Fibroblast of skin of abdomen (primary cell): ENCODE measurements at places on chromosomes 1 and 21.
A peak's percentile ranks its signal among the peaks of the same experiment; 100 is the strongest.

DNA sequence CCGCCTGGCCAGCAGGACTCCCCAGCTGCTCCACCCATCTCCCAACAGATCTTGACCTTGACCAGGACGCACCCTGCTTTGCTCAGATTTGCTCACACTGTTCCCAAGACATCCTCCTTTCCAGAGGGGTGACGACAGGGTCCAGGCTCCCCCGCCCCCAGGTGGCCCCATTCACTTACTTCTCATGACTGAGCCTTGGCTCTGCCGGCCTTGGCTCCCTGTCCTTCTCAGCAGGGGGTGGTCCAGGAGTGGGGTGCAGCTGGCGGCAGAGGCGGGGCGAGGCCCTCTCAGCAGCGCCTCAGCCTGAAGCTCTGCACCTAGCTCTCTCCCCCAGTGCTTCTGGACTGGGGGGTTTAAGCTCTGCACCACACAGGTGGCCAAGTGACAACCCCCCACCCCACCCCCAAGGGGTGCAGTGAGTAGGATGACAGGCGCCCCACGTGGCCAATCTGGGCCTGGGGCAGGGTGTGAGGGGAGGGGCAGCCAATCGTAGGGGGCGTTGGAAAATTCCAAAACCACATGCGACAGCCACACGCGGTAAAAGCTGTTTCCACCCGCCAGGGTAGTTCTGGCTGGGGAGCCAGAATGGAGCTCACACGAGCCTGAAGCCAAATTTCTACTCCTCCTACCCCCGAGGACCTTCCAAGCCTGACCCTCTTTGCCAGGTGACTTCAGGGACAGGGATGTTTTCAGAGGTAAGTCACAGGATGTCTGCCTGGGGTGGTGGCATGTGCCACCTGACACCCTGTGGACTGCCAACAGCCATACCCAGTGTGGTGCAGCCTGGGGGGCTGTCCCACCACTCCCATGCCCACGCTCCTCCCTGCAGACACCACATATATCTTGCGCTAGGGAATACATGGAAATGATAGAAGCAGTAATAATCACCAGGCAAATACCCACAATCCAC lies 5.6 kb downstream of the RORC start:
- no peak for DNase-seq

DNA sequence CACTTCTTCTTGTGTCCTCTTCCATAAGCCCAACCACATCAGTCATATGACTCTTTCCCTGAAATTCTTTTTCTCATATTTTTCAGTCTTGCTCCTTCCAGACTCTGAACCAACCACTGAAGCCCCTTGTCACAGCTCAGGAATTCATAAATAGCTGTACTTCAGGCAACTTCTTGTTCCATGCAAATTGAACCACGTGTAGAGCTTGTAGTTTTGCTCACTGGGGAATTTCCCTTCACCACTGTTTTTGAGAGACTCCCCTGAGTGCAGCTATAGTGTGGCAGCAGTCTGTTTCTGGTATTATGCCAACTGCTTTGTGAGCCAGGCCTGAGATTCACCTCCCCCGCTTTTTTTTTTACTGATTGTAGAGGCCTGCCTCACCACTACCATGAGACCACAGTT lies 150.3 kb upstream of the SPAG17 start:
- peak; percentile 98 for DNase-seq

DNA sequence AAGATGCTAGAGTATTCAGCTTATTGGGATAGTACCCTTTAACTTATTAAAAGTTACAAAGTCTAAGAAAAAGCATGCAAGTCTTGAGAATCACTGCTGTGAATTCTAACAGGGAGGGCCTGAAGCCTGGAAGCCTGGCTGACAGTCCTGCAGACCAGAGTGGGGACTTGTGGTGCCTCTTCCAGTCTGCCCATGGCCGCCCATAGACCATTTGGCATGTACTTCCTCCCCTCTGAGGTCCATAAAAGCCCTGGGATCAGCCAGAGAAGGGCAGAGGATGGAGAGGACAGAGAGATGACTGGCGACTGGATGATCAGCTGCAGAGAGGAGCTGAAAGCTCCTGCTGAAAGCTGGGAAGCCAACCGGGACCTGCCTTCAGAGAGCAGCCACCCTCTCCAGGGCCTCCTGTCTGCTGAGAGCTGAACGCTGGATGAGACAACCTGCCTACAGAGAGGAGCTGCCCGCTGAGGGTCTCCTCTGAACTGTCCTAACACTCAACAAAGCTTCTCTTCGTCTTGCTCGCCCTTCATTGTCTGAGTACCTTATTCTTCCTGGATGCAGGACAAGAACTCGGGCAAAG lies 12.5 kb upstream of the SLC1A7 start:
- no peak for DNase-seq

DNA sequence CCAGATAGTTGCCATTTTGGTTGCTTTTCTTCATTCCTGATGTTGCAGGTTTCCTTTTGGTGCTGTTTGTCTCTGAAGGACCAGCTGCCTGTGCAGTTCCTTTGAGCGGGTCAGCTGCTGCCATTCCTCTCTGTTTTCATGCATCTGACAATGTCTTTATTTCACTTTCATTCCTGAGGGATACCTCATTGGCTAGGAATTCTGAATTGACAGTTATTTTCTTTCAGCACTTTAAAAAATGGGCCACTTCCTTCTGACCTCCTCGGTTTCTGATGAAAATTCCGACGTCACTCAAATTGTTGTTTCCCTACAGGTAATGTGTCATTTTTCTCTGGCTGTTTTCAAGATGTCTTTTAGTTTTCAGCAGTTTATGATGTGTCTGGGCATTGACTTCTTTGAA lies 24.8 kb downstream of the CCSAP start:
- peak; percentile 47 for DNase-seq

- DNase-seq = no peak
Measured at GRCh38 chr1:63935553-63935952, 161.7 kb downstream of the ROR1 start.

DNA sequence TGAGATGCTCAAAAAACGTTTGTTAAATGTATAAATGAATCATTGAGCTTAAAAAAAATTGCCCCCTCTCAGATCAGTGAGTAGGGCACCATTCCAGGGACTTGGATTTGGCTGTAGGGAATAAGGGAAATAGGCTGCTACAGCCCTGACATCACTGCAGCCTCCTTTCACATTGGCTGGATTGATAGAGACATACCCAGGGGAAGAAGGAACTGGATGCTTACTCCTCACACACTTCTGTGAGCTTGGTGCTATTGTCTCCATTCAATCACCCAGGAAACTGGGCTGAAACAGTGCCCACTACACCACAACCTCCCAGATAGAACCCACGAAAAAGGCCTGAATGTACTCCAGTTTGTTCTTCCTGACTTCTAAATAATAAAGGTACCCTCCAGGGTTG lies 87.2 kb downstream of the TGFBR3 start:
- no peak for DNase-seq

GRCh38 chr1:173360487-173361063 lies 116.6 kb upstream of the PRDX6 start:
- DNase-seq = no peak

DNA sequence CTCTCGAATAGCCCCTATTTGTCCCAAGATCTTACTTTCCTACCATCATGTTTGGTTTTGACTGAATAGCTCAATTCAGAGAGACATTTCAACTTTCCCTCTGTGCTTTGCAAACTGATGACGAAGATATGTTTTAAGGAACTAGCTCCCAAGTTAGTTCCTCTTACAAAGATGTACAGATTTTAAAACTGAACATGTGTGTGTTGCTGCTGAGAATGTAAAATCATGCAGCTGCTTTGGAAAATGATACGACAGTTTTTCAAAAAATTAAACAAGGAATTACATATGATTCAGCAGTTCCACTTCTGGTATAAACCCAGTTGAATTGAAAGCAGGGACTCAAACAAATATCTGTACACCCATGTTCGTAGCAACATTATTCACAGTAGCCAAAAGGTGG lies 33.6 kb downstream of the KIF26B start:
- no peak for DNase-seq

GRCh38 chr1:59409549-59409948 lies 112.7 kb downstream of the FGGY start:
- no peak for DNase-seq

DNA sequence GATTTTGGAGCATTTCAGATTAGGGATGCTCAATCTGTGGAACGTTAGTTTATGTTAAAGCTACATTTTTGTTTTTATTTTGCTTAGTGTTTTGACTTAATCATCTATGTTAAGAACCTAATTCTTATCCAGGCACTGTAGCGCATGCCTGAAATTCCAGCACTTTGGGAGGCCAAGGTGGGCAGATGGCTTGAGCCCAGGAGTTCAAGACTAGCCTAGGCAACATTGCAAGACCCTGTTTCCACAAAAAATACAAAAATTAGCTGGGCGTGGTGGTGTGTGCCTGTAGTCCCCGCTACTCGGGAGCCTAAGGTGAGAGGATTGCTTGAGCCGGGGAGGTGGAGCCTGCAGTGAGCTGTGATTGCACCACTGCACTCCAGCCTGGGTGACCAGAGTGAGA lies 23.4 kb downstream of the FNBP1L start:
- no peak for DNase-seq

DNA sequence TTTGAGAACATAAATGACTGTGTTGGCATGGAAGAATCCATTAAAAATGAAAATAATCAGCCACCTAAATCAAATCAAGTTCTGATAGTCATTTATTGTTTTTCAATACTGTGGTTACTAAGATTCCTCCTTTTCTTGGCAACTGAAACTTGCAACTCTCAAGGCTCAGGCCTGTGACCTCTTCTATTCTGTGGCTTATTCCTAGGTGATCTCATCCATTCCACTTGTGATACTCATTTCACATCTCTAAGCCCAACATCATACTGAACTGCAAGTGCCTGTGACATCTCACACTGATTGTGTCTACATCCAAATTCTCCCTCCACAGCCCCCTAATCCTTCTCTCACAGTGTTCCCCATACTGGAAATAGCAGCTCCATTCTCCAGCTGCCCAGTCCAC lies 4.8 kb upstream of the ST6GALNAC5 start:
- peak; percentile 89 for DNase-seq

DNA sequence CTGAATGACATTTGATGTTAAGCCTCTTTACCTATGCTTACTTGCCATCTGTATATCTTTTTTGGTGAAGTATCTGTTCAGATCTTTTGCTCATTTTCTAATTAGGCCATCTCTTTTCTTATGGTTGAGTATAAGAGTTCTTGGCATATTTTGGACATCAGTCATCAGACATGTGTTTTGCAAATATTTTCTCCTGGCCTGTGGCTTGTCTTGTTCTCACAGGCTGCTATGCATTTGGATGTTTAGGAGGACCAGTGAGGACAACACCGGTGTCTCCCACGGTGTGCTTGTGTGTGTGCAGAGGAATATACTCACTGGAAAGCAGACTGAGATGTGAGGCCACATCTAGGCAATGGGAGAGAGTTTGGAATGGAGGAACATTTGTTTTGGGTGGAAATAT lies 87.1 kb upstream of the LYST start:
- DNase-seq = peak; percentile 90

DNA sequence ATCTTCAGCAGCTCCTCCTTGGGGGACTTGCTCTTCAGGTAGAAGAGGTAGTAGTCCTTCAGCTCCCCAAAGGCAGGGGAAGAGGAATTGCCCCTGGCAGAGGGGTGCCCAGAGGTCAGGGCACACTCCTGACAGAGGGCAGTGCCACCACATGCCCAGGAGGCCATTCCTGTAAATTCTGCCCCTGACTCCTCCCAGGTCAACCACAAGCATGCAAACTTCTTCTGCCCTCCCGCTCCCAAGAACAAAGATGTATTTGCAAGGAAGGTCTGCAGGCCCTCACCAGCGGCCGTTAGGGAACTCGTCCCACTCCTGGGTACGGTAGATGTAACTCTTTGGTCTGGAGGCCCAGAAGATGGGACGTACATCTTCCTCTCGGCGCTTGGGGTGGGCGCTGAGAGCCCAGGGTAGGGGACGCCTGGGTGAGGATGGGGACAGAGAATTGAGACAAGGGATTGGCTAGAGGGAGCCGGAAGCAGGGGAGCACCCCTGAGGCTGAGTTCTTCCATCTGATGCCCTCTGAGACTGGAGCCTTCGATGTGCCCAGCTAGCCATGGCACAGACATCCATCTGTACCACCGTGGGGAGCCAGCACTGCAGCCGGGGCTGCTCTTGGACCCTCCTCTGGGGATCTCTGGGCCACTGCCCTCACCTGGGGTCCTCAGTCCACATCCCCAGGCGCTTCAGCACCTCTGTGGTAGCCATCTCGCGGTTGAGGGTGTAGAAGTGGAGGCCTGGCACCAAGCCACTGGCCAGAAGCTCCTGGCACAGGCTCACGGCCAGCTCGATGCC lies 11.1 kb downstream of the MTHFR start:
- DNase-seq = no peak

- DNase-seq = no peak
Measured at GRCh38 chr1:18540136-18540765, 59.5 kb downstream of the KLHDC7A start.

- DNase-seq = peak; percentile 71
Measured at GRCh38 chr1:61301824-61302657, 219.7 kb downstream of the NFIA start.

DNA sequence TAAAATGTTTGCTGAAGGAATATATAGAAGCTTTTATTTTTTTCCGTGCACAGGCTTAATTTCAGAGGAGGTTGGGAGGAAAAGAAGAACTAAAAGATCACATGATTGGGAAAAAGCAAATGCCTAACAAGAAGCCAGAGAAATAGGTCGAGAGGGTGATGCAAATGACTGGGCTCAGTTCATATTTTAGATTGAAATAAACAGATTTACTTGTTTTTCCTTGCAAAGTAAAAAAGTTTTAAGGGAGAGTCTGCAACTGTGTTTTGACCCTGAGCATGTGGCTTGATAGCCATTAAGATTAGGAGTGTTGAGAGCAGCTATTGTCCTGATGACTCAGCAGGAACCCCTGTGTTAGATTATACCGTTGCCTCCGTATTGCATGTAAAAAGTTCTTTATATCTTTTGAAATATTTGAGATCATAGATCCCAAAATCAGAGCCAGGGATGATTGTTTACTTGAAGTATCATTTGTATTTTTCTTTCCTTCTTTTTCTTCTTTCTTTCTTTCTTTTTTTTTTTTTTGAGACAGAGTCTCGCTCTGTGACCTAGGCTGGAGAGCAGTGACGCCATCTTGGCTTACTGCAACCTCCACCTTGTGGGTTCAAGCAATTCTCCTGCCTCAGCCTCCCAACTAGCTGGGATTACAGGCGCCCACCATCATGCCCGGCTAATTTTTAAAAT lies 20.2 kb downstream of the CLIC4 start:
- peak; percentile 67 for DNase-seq

- DNase-seq = peak; percentile 16
Measured at GRCh38 chr1:155277902-155278688, 832 bp downstream of the HCN3 start.

- DNase-seq = peak; percentile 29
Measured at GRCh38 chr1:53681977-53682685, 56.8 kb downstream of the GLIS1 start.

- peak; percentile 48 for DNase-seq
Measured at GRCh38 chr1:208438112-208438699, 194.0 kb upstream of the PLXNA2 start.

DNA sequence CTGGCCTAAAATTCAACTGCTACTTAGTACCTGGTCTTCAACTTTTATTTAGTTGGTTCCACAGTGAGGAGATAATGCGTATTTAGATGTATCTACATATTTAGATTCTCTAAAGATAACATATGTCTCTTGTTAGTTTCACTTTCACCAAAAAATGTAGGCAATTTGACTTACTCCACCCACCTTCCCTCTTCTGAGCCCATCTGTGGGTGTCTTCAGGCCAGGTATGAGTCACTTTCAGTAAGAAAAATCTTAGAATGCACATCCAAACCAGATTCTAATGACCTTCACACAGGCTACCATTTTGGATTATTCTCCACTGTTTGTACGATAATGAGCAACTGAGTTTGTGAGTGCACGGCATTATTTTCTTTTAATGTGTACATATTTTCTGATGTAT lies 501.7 kb downstream of the NEGR1 start:
- DNase-seq = peak; percentile 26

GRCh38 chr1:110726755-110727154 lies 52.0 kb upstream of the KCNA3 start:
- DNase-seq = no peak

- no peak for DNase-seq
Measured at GRCh38 chr21:21309510-21309909, 311.3 kb downstream of the NCAM2 start.
